ENCODE measurements at places on chromosomes 1 and 21.

GRCh38 chr1:42305639-42306038 lies 29.4 kb downstream of the FOXJ3 start:
- DNase-seq, result no peak

DNA sequence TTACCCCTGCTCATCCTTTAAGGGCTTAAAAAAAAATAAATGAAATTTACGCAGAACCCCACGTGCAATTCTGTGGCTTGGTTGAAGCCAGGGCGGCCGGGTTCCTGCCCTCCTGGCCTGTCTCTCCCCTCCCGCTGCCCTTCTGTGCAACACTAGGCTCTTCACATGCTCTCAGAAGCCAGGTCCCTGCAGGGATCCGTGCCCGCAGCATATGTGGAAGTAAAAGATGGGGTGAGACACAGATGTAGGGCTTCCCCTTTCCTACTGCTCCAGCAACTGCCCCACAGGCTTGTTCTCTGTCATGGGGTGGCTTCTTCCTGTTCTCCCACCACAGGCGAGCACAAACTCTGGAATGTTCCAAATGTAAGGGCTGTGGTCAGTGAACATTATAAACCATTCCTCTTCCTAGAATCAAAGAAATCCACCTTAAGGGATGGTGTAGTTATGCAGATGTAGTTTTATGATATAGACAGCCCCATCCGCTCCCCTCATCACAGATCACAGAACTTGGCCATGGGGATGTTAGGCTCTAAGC lies 535.4 kb downstream of the KIF26B start:
- DNase-seq, result no peak

DNA sequence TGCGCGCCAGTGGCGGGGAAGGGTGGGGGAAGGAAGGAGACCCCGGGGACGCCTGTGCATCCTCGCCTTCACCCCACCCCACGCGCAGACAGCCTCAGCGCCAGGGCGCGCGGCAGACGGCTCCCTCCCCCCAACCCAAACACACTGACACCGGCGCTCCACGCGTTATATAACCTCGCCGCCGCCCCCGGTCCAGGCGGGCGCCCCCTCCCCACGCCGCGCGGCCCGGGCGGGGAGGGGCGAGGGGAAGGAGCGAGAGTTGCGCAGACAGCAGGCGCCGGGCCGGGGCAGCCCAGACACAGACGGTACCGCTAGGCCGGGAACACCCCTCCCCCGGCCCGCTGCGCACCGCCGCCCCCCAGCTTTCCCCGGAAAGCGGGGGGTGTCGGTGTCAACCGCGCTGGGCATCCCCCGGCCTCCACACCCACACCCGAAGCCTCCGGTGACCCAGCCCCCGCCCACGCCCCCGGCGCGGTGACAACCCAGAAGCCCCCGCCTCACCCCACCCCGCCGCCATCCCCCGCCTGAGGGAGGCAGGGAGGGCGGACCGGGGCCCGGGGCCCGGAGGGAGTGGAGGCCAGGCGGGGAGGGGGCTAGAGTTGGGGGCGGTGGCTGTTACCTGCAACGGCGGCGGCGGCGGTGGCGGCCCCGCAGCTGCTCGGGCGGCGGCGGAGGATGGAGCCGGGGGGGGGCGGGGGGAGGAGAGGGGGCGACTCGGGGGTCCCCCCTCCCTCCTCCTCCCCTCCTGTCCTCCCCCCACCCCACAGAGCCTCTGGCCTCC lies 432 bp downstream of the AKT3 start:
- DNase-seq, result peak; percentile 40

DNA sequence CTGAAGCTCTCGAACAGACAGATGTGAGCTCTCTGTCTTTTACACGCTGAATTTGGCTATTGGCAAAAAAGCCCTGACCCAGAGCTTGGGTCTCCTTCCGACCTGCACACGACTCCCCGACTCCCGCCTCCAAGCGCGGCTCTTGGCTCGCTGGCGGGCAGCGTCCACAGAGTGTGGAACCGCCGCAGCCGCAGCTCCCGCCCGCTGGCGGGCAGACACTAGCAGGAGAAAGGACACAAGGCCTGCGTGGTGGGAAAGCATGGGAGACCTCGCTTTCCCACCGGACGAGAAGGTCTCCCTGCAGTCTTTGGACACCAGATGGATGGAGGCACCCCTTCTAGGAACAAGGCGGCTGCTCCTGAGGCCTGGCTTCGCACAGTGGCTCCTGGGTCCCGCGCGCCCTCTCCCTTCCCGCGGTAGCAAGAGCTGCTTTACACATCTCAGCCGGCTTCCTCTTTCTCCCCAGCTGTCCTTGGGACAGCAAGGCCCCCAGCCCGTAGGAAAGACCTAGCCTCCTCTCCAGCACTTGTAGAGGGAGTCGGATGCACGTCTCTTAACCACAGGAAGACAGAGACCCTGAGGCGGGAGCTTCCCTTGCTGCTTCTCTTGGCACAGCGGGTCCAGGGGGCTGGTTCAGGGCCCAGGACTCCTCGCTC lies 92.1 kb downstream of the PRKAB2 start:
- DNase-seq, result no peak

DNA sequence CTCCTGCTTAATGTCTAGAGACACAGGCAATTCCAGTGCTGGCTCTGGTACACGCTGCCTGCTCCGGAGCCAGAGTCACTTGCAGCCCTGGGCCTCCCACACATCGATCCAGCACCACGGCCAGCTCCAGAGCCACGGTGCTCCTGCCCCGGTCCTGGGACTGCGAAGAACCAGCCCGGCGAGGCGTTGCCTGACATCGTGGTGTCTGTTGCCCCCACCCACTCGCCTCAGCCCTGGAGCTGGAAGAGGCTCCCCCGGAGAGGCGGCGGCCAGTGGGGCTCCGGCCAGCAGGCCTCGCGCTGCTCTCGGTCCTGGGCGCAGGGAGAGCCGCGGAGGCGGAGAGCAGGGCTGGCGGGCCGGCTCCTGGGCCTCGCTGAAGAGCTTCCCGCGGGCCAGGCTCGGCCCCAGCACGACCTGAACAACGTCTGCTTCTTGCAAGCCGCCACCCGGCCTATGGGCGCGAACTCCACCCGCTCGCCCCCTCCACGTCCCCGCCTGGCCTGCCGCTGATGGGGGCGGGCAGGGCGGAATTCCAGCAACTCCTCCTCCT lies 364.8 kb downstream of the CEP170 start:
- DNase-seq, result no peak

GRCh38 chr21:35652196-35652595 lies 408.1 kb downstream of the SETD4 start:
- DNase-seq, result no peak

DNA sequence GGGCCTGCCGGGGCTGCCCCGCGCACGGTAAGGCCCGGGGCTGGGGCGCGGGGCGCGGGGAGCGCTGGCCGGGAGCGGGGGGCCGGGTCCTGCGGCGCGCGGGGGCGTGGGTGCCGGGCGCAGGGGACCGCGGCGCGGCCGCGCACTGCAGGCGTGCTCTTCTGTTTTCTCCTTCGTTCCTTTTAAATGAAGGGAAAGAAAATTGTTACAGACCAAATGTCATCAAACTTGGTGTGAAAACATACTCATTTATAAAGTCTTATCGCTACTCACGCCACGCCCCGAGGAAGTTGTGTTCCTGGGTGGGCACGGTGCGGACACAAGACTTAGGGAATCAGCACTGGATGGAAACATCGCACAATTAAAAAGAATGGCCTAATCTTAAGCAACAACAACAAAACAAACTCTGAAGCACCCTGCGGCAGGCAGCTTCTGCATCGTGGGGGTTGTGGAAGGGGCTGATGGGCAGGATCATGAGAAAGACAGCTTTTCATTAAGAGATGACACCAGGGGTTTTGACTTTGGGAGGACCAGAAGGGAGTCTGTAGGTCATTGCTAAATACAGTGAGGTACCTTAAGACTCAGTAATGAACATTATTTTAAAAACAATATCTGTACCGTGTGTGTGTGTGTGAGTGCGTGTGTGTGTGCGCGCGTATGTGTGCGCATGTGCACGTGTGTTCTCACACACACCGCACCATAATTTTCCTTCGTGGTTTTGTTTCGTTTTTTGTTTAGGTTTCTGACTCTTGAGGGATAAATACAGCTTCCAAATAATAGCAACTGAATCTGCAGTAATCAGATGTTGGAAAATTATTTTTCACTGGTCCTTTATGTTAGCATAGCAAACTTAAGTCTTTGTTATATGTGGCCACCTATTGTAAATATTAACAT lies 548 bp downstream of the B3GALT5 start:
- DNase-seq, result no peak

GRCh38 chr1:184531296-184531695 lies 144.5 kb downstream of the C1orf21 start:
- no peak for DNase-seq

DNA sequence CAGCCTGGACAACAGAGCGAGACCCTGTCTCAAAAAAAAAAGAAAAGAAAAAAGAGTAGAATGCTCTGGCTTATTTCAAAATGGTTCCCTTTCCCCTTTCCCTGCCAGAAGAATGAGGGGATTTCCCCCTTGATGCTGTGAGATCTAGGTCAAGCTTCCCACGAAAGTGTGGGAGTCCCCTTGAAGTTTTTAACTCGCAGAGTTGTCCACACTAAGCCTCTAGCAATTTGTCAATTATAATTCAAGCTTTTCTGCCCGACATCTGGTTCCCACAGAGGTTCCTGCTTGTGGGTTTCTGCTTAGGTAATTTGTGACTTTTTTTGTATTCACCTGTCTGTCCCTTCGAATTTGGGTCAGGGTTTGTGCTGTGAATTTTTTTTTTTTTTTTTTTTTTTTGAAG lies 62.8 kb downstream of the ZFYVE9 start:
- DNase-seq, result no peak

- DNase-seq, result no peak
Measured at GRCh38 chr1:109466452-109467300, at the start of gene SYPL2. Gene SYPL2 (plus strand): TSS chr1:109466546. CDS start chr1:109466844, 298 bp downstream.

GRCh38 chr1:93964777-93965200 lies 55.6 kb upstream of the GCLM start:
- no peak for DNase-seq

GRCh38 chr1:11285883-11286734 lies 13.1 kb downstream of the UBIAD1 start:
- no peak for DNase-seq

DNA sequence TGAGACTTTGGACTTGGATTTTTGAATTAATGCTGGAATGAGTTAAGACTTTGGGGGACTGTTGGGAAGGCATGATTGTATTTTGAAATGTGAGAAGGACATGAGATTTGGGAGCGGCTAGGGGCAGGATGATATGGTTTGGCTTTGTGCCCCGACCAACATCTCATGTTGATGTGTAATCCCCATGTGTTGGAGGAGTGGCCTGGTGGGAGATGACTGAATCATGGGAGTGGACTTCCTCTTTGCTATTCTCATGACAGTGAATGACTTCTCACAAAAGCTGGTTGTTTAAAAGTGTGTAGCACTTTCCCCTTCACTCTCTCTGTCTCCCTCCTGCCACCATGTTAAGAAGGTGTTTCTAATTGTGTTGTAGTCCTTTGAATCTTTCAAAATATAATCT lies 9.3 kb upstream of the PHGDH start:
- DNase-seq, result no peak

- no peak for DNase-seq
Measured at GRCh38 chr1:44842486-44842861, 579 bp downstream of the PTCH2 start.

- no peak for DNase-seq
Measured at GRCh38 chr1:25727635-25728286, 72.2 kb upstream of the SELENON start.

GRCh38 chr1:77227381-77227780 lies 8.2 kb upstream of the PIGK start:
- no peak for DNase-seq

DNA sequence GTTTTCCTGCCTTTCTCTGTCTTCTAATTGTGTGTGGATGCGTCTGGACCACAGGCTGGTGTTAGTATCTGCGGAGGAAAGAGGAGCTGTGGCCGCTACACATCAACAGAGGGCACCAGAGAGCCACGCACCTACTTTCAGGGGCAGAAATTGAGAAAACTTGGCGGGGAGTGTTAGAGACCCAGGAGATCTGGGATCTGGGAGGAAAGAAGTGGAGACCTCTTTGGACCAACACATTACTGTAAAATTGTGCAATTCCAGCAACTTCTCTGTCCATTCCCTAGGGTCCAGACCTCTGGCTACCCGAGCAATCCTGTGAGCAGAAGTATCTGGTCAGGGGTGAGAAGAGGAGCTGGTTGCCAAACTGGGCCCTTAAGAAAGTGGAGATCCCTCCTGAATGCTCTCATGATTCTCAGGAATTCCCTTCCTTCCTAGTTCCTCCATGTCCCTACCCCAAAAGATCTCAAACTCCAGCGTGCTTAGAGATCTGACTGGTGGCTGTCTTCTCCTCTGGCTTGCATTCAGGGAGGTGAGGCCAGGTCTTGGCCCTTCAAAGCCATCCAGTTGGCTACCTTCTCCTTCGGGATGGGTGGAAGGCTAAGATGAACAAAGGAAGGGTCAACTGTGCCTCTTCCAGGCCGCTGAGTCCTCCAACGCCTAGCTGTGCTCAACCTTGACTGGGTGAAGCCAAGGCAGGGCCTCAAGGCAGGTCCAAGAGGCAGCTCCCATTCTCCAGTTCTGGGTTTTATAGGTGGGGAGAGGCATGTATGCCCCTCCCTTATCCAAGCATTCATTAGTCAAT lies 1.2 kb upstream of the KIRREL1 start:
- peak; percentile 10 for DNase-seq

- no peak for DNase-seq
Measured at GRCh38 chr1:202624088-202624780, 86.0 kb downstream of the SYT2 start.

- DNase-seq, result no peak
Measured at GRCh38 chr1:66443793-66444192, 90.2 kb upstream of the SGIP1 start.

DNA sequence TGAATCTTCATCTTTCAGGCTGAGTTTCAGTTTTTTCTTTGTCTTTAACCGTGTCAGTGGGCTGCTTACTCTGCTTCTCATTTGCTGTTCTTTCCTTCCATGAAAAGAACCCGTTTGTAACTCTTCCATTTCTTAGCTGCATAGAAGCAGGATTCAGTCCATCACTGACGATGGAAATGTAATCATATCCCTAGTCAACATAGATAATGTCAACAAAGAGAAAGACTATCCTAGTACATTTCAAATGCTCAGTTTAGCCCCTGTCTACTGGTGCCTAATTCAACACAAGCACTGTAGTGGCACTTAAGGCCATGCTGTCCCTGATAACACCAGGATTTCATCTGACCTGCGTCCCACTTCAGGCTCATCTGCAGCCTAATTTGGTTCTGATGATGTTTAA lies 376 bp downstream of the GBP1 start:
- DNase-seq, result no peak

GRCh38 chr1:244322791-244323521 lies 128.8 kb downstream of the ADSS2 start:
- DNase-seq, result peak; percentile 28

GRCh38 chr1:107689159-107689558 lies 275.8 kb downstream of the VAV3 start:
- DNase-seq, result no peak

DNA sequence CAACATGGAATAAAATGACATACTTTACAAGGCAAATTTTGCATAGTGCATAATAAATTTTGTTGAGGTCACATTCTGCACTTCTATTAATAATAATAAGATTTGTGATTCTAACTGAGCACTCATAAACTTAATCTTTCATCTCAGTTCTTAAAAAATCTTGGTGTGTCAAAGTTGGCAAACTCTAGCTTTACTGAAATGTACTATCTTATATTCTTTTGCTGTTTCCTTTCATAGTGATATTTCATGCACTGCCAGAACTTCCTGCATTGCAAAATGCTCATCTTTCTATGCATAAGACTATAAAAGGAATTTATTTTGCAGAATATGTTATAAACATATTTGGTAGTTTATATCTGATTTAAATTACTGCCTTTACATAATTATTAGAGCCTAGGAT lies 797.6 kb downstream of the ADGRL2 start:
- DNase-seq, result no peak

- DNase-seq, result no peak
Measured at GRCh38 chr1:197981561-197981960, 64.4 kb downstream of the LHX9 start.

GRCh38 chr1:67489643-67490042 lies 59.4 kb upstream of the SERBP1 start:
- DNase-seq, result no peak

GRCh38 chr1:245901037-245901436 lies 606.0 kb downstream of the SMYD3 start:
- DNase-seq, result no peak

All from stimulated activated CD8-positive, alpha-beta memory T cell treated with anti-CD3 and anti-CD28 coated beads, Interleukin-7, amount 100 ng/mL, for 48 hours (primary cell).